ENCODE measurements at places on chromosomes 7 and 10. TPM values are rescaled to one million over a fixed set of nuclear protein-coding genes. Genes with fewer than 3 reads are reported as not detected.

DNA sequence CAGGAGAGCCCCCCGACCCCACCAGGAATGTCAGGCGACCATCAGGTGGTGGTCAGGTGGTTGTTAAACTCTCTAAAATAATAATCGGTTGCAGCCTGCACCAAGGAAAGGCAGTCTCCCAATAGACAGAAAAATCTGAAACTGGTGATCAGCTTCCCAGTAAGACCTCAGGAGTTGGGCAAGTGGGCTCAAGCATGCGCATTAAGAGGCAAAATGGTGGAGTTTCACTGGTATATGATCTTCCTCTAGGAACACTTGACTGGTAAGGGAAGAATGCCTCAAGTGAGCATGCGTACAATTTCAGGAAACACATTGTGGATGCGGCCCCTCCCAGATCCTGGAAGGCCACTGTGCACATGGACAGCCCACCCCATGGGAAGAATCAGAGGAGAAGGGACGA is 619.9 kb downstream of the TYW1 start:
- DNase-seq = no peak

DNA sequence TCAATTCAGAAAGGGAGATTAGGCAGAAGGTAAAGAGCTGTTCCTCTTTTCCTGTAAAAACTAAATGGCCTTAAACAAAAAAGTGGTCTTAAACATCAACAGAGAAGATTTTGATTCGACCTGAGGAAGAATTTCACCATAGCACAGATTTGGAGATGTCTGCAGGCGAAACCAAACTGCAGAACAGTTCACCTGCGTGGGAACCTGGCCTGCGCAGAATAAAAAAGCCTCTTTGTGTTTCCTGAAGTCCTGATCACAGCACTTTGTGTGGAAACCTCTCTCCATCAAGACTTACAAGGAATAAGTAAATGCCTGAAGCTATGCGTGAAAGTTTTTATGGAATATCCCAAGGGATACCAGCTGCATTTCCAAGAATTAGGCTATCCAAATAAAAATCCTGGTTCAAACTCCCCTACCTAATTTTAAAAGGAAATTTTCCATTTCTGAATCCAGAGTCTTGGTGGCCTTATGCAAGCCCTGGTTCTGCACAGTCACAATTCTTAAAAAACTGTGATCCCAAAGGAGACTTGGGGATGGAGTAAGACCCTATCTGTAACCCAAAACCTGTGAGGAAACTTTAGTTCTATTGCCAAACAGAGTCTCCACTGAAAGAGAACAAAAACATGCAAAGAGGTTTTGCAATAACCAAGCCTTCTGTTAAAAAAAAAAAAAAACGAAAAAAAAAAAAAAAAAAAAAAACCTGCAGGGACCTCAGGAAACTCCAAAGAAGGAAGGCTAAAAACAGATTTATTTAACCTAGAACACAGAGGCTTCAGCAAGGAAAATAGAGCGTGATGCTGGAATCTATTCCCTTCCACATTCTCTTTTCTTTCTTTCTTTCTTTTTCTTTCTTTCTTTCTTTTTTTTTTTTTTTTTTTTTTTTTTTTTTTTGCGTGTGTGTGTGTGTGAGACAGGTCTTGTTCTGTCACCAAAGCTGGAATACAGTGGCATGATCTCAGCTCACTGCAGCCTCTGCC is 10.4 kb downstream of the CALML3 start:
- no peak for DNase-seq

Gene CADPS2
- polyA plus RNA-seq = 0.05 TPM

DNA sequence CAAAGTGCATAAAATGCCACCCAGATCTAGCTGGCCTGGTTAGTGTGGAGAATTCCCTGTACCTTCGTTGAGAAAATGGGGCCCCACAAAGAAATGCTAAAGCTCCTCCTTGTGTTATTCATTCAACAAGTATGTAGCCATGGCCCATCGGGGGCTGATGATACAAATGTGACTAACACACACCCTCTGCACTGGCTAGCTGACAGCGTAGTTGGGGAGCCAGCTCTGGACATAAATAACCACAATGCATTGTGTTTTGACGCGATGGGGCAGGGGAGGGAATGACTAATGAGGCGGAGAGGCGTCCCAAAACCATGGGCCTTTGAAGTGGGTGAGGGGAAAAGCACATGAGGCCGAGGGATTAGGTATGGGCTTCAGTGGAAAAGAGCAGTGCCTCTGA is 28.2 kb upstream of the ASL start:
- peak; percentile 31 for DNase-seq

- no peak for DNase-seq
Observed at GRCh38 chr7:43870316-43870715, 999 bp upstream of the MRPS24 start.

- no peak for DNase-seq
Observed at GRCh38 chr10:73332379-73332778, 26.3 kb downstream of the CFAP70 start.

DNA sequence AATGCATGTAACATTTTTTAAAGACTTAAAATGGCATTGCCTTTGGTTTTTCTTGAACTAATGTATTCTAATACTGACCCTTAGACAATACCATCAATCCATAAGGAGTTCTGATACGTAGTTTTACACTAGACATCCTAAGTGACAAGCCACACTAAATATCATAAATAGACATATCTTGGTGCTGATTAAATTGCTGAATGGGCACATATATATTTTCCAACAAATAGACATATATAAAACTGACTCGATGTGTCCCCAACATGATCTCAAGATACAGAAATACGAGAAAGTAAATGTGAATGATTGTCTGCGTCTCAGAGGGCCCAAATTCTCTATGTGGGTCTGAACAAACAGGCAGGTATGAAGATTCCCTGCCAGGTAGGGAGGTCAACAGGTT is 99.8 kb downstream of the NEBL start:
- DNase-seq = no peak

DNA sequence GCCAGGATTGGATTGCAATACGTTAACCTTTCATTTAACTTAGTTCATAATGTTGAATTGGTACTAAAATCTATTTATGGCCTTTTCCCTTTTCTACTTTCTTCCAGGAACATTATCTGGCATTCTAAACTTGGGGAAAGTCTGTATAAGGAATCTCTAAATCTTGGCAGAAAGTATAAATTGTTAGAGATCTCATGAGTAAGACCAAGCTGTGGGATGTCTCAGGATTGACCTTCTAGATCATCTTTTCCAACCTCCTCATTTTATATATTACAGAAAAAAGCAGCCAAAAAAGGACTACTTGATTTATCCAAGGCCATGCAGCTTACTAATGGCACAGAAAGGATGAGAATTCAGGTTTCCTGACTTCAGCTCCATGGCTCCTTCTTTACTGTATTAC is 598.3 kb downstream of the INHBA start:
- no peak for DNase-seq

- DNase-seq = no peak
Observed at GRCh38 chr7:117092785-117093184, 139.5 kb downstream of the ST7 start.

DNA sequence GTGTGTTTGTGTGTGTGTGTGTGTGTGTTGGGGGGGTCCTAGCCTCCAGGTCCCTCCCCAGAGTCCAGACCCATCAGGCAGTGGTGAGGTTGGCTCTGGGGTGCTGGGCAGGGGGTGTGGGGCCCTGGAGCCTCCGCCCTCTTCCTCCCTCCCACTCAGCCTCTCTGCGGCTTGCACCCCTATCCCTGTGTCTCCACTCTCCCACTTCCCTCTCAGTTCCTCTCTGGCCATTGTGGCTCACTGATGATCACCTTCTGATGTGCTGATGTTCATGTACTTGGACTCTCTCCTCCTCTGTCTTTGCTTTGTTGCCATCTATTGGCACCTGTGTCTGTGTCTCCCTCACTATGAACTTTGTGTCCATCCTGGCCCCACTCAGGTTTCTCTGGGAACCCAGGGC is 298.7 kb downstream of the ZEB1 start:
- DNase-seq = no peak
